SW 1271 (cell line): ENCODE measurements at places on chromosomes 12 and 14.

DNA sequence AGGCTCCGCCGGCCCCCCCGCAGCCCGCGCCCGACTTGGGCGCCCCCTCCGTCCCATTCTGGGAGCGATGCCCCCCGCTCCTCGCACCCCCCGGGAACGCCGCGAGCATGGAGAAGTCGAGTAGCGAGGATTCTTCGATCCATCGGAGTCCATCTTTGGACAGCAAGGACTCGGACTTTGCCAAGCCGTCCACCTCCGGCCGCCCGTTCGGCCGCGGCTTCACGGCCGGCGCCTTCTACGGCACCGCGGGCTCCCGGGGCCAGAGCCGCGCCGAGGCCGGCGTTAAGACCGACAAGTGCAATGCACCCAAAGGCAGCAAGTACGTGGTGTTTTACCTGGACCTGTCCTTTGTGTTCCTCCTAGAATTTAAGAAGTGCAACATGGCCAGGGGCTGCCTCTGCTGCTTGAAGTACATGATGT, 123.6 kb downstream of the TSPAN9 start:
- no peak for DNase-seq

- DNase-seq, result no peak
Observed at GRCh38 chr12:41367726-41368405, 179.7 kb downstream of the PDZRN4 start.

DNA sequence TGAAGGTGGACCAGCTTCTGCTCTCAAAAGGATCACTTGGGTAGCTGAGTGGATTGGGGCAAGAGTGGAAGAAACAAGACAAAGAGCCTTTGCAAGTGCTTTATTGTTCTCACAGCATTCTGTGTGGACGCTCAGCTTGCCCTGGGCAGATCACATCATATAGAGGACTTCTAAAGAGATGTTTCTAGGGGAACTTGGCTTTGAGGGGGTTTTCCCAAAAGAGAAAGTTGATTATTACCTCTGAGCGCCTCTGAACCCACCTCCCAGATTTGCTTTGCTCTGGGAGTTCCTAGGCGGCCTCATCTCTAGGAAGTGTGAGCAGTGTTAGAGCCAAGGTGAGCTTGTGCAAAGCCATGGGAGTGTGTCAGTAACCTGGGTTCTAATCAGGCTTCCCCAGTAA, 81.7 kb downstream of the RIN3 start:
- DNase-seq, result no peak

DNA sequence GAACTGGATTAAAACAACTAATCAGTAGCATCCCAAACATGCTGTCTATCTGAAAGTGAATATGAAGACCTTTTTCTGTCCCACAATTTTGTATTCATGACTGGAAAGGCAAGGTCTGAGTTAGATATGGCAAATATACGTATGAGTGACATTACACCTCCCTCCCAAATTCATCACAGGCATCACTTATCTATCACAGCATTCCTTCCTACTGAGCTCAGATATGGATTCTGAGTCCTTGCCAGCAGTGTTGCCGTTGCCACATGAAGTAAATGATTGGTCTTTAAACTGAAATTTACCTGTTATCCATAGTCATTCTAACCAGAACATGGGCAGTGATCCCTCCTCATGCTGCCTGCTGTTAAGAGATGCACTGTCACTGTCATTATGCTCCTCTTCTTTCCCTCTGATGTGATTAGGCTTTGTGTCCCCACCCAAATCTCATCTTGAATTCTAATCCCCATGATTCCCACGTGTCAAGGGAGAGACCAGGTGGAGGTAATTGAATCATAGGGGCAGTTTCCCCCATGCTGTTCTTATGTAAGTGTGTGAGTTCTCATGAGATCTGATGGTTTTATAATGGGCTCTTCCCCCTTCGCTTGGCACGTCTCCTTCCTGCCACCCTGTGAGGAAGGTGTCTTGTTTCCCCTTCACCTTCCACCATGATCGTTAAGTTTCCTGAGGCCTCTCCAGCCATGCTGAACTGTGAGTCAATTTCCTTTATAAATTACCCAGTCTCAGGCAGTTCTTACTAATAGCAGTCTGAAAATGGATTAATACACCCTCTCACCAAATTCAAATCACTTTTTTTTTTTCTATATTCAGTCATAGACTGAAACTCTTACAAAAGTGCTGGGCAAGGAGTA, 288.4 kb downstream of the NUAK1 start:
- no peak for DNase-seq

DNA sequence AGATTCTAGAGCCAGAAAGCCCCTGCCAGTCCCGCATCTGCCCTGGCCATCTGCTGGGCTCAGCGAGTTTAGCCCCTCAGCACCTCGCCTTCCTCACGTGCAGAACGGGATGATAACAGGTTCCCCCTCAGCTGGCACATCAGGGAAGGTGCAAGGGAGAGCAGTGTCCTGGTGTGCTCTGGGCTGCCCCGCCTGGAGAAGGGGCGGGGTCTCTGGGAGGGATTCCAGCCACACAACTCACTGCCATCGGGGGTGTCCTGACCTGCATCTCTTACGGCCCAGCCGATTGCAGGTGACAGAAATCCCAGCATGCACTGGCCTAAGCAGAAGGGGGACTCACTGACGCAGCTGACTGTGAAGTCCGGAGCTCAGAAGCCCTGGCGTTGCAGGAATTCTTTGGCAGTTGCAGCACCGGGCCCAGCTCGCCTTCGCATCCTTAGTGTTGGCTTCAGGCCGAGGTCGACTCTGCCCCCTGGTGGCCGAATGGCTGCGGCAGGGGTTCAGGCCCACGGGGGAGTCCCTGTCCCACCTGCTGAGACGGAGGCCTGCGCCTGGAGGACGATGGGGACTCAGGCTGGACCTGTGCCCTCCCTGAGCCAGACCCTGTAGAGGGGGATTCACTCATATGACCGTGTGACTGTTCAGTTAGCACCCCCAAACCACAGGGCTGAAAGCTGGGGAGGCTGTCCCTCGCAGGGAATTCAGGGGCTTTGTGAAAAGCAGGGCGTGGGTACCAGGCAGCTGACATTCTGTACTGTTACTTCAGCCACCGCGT, 178.6 kb downstream of the ADGRD1 start:
- DNase-seq, result peak; percentile 21

- no peak for DNase-seq
Observed at GRCh38 chr12:105227879-105228278, 8.1 kb downstream of the APPL2 start.

GRCh38 chr12:24505366-24506015, 443.4 kb downstream of the BCAT1 start:
- DNase-seq, result no peak

- DNase-seq, result no peak
Observed at GRCh38 chr12:122961531-122962329, 4.5 kb downstream of the ABCB9 start.

GRCh38 chr12:89156862-89157262, 195.4 kb downstream of the DUSP6 start:
- no peak for DNase-seq

DNA sequence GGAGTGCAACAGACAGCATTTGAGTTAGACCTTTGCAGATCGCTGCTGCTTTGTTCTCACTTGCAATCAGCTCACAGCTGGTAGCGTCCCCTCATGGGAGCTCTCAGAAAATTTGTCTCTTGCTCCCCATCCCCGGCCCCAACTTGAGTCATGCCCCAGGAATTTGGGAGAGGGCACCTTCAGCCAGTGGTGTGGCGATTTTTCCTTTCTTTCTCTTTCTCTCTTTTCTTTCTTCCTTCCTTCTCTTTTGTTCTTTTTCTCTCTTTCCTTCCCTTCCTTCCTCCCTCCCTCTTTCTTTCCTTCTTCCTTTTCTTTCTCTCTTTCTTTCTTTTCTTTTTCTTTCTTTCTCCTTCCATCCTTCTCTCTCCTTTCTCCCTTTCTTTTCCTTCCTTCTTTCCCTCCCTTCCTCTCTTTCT, 34.2 kb upstream of the MAP1LC3B2 start:
- no peak for DNase-seq

GRCh38 chr14:100660498-100660881, 66.2 kb upstream of the DLK1 start:
- DNase-seq, result no peak

GRCh38 chr12:52082988-52083637, 3.6 kb downstream of the SMIM41 start:
- DNase-seq, result no peak

DNA sequence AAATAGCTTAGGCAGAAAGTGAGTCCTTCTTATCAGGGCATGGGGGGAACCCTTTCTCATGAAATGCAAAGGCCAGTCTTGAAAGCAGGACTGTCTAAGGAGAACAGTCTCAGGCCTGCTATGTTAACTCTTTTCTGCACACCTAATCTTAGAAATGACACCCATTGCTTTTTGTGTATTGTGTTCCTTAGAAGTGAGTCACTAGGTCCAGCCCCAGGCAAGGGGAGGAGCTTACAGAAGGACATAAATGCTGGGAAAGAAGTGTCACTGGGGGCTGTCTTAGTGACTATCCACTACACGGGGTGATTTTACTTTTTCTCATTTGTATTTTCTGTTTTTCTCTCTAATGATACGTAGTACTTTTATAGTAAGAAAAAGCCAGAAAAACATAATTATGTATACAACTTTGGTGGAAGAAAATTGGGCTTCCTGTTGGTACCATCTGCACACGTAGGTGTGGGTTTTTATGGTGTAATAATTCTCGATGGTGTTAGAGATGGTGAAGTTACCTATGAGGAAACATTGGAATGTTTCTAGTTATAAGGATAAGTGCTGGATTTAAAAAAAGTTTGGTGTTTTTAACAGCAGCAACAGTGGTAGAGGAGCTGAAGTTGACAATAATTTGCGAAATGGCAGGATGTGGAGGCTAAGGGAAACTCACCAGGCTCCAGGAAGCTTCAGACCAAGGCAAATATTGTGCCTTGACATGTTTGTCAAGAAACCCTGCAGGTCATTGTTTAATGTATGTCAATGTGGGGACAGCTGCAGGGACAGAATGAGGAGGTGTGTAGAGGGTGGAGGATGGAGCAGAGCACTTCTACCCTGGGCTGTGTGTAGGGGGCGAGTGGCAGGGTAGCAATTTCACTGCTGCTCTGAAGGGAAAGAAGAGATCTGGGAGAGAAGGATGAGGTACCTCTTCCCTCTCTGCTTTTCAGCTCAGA, 214.9 kb downstream of the KTN1 start:
- DNase-seq, result no peak

DNA sequence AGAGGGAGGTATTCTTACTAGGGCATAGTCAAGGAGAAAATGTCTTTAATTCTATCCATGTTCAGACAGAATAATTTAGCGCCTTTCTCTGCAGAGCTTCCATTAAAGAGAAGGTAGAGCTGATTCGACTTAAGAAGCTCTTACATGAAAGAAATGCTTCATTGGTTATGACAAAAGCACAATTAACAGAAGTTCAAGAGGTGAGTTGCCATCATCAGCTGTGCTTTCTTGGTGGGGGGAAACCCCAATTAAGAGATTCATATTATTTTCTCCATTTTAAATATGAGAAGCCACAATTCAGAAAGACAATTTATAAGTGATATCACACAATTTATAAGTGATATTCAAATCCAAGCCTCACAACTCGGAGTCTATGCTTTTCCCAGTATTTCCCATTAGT, 27.8 kb downstream of the RPGRIP1 start:
- DNase-seq, result no peak

DNA sequence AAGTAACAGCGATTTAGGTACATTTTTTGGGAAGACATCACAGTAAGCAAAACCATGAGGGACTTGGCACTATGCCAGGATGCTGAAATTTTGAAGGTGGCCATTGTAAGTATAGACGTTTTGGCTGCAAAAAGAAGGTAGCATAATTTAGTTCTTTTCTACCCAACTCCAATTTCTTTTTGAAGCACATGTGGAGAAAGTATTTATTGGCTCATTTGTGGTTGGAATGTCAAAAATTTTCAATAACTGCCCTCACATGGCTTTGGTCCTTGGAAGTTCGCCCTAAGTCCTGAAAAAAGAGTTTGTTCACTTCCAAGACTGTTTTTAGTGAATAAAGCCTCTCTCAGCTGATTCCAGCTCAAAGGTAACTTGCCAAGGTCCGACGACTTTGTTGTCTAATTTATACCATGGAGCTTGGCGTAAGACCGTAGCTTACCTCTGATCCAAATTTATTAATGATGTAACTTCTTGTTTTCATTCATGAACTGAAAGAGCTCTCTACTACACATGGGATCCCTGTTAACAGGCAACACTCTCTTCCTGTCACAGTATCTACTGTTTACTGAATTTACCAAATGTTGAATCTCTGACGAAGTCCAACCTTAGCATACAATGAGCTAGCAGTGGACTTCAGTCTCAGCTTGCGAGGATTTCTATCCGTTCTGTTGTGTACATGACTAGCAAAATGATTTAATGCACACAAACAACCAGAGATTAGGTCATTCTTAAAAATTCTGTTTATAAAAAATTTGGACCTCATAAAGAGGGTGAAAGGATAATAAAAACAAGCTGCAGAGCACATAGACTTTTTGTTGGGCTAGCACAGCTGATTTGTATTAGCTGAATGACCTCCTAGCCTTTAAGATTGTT, 49.0 kb downstream of the MSRB3 start:
- no peak for DNase-seq

DNA sequence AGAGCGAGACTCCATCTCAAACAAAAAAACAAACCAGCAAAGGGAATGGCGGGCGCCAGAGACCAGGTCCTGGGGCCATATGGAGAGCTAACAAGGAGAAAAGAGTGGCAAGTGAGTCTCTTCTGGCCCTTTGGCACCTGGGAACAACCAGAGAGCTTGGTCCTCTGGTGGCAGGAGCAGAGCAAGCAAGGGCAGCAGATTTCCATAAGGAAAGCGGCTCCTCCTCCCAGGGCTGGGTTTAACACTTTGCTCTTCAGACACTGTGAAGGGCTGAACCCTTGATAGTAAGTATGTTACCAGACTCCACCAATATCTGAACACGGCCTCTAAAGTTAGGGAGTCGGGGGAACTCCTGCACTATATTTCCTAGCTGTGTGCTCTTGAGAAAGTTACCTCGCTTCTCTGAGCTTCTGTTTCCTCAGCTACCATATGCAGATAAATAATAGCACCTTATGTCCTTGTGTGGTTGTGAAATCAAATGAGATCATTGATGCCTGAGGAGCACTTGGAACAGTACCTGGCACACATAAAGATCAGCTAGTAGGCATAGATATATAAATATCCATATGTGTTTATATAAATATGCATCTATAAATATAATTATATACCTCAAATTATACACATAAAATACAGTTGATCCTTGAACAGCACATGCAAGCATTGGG, 33.4 kb upstream of the PLEKHG6 start:
- DNase-seq, result peak; percentile 39
